ENCODE measurements at places on chromosomes 11 and 22. TPM values are rescaled to one million over a fixed set of nuclear protein-coding genes. Genes with fewer than 3 reads are reported as not detected.
A peak's percentile ranks its signal among the peaks of the same experiment; 100 is the strongest.

DNA sequence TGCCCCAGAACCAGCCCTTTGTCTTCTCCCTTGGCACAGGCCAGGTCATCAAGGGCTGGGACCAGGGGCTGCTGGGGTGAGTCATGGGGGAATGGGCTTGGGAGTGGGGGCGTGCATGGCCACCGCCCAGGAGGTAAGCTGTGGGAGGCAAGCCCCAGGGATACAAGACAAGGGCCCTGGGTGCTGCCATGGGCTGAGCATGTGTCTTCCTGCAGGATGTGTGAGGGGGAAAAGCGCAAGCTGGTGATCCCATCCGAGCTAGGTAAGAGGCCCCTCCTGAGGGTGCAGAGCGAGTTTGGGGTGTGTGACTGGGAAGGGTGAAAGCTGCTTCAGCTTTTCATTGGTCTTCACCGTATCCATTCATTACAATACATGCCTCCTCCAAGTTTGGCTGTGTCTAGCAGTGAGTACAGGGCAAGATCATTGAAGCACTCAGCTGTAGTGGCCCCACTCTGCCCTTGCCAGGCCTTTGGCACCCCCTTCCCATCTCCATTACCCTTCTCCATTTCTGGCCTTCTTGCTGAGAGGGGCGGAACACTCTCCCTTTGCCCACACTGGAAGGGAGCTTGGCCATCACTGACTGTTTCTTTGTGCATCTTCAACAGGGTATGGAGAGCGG, 2.5 kb downstream of the FKBP2 start:
- peak overlapping the region; percentile 47 for H3K4me3 ChIP-seq
- no peaks in the 10 kb centered on the region for H3K27me3 ChIP-seq

DNA sequence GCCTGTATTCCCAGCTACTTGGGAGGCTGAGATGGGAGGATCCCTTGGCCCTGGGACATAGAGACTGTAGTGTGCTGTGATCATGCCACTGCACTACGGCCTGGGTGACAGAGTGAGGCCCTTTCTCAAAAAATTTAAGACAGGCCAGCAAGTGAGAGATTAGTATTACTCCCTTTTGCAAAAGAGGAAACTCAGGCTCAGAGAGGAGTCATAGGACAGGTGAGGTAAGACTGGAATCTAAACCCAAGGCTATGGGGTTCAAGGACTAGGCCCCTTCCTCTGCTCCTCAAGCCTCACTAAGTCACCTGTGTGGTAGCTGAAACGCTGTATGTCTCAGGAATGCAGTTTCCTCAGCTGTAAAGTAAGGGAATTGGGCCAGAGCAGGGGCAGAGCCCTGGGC, 1.6 kb upstream of the P2RY2 start:
- DNase-seq: no peak
- H3K27me3 ChIP-seq: peaks cover 26% of the 10 kb centered on the region
- no peak overlapping the region for H3K27ac ChIP-seq
- H3K4me1 ChIP-seq: peaks cover 8% of the 10 kb centered on the region
- H3K36me3 ChIP-seq: no peaks in the 10 kb centered on the region
- no peak overlapping the region for H3K4me3 ChIP-seq

GRCh38 chr11:2699185-2699530, 636 bp downstream of the KCNQ1OT1 start:
- H3K36me3 ChIP-seq: no peaks in the 10 kb centered on the region
- H3K4me3 ChIP-seq: peak overlapping the region; percentile 79
- no peaks in the 10 kb centered on the region for H3K27me3 ChIP-seq
- H3K27ac ChIP-seq: no peak overlapping the region

DNA sequence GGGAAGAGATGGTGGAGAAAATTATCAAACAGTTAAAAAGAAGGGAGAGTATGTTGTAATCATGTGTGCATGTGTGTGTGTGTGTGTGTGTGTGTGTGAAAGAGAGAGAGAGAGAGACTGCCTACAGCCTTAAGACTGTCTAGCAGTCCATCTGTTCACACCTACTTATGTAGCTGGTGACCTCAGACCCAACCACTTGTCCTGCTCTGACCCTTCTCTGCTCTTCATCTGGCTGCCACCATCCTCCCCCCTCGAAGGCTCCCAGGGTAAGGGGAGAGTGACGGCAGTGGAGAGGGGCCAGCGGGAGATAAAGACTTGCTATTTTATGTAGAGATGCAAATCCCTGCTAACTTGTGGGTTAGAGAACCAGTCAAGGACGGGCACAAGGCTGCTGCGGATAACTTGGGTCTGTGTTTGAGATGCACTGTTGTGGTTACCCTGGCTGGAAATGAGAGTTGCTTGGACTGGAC, 24.9 kb upstream of the GRAMD1B start:
- H3K27ac ChIP-seq: no peak overlapping the region
- H3K27me3 ChIP-seq: no peaks in the 10 kb centered on the region
- H3K36me3 ChIP-seq: no peaks in the 10 kb centered on the region
- H3K4me1 ChIP-seq: peaks cover 41% of the 10 kb centered on the region

DNA sequence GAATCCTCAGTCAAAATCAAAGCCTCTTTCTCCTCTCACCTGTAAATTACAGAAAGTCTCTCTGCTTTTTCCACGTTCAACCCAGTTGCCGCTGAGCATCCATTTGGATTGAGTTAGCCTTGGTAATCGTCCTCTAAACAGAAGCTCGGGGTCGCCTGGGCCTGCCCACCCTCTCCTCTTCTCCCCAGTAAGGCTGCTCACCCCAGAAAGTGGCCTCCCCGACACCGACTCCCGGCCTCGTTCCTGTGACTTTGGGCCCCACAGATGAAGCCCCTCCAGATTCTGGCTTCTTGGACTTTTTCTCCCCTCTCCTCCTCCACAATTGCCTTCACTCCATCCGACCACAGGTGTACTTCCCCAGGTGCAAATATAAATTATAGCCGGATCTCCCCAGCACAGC, 1500.0 kb downstream of the BRD1 start:
- H3K4me1 ChIP-seq: no peaks in the 10 kb centered on the region
- H3K27me3 ChIP-seq: no peaks in the 10 kb centered on the region
- H3K27ac ChIP-seq: no peak overlapping the region

DNA sequence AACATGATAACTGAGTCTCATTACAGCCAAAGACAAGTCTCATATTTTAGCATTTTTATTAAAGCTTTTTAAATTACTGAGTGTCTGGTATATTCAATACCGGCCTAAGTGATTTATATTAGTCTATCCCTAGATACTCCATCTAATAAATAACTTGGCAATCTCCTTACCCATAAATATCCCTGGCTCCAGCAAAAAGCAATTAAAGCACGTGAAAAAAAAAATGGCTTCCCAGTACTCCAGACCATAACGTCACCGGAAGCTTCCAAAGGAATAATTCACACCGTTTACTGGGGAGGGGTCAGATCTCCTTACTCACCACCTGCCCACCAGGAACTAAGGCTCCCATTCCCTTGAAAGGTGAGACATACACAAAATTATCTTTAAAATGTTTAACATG, 988.3 kb downstream of the OPCML start:
- DNase-seq: no peak
- H3K36me3 ChIP-seq: no peaks in the 10 kb centered on the region
- H3K4me1 ChIP-seq: no peaks in the 10 kb centered on the region
- no peaks in the 10 kb centered on the region for H3K27me3 ChIP-seq
- no peak overlapping the region for H3K27ac ChIP-seq

- H3K4me1 ChIP-seq: no peaks in the 10 kb centered on the region
- no peak for DNase-seq
- H3K27ac ChIP-seq: no peak overlapping the region
- peaks cover 5% of the 10 kb centered on the region for H3K36me3 ChIP-seq
Observed at GRCh38 chr22:40805239-40805638, 13.9 kb downstream of the SLC25A17 start.

DNA sequence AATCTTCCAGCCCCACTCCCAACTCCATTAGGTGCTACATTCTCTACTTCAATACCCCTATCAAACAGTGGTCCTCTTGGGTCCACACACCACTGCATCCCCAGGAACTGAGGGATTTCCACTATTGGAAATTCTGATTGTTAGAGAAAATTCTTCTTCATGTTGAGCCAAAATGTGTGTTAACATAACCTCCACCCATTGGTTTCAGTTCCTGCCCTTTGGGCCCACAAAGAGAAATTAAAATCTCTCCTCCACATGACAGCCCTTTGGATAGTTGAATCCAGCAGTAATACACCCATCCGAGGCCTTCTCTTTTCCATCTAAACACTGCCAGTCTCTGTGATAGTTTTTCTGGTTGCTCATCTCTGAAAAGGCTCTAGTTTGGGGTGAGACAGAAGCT, 2.1 kb downstream of the VSIG2 start:
- no peak for DNase-seq
- H3K27ac ChIP-seq: no peak overlapping the region
- H3K4me3 ChIP-seq: no peak overlapping the region
- H3K36me3 ChIP-seq: no peaks in the 10 kb centered on the region
- H3K27me3 ChIP-seq: peaks cover 4% of the 10 kb centered on the region

DNA sequence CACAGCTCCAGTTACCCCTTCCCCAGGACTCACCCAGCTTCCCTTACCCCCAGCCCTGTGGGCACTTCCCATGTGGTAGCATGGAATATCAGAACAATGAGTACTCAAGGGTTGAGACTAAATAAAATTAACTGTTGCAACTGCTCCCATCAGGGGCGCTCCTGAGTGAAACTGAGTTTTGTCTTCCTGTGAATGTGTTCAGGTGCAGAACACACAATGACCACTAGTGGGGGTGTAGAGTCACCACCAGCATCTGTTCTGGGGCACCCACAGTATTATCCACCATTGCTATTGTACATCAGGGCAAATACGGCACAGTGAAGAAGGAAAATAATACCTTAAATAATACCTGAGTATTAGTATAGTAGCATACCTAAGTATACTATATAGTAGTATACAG, 689.7 kb downstream of the TBC1D22A start:
- H3K36me3 ChIP-seq: no peaks in the 10 kb centered on the region
- no peak overlapping the region for H3K27ac ChIP-seq
- no peak overlapping the region for H3K4me3 ChIP-seq
- H3K4me1 ChIP-seq: no peaks in the 10 kb centered on the region

DNA sequence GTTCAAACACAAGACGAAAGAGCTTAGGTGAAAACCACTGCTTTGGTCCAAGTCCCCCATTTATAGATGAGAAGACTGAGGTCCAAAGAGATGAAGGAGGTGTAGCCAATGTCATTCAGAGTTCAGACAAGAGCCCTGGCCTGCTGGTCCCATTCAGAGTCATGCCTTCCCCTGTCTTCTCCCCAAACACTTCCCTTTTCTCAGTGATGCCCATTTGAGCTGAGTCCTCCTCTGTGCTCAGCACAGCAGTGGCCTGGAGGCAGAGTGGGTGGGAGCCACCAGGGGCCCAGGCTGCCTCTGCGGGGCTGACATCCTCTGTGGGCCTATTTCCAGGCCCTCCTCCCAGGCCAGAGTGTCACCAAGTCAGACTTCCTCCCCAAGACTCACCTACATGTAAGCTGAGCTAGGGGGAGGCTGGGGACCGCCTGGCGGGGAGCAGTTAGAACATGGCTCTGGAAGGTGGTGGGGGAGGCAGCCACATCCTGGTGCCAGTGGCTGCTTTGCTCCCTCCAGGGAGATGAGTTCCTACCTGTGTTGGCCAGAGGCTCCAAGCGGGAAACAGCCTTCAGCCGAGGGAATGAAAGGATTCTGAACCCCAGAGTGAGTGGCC, 22.4 kb upstream of the LRRC10B start:
- no peaks in the 10 kb centered on the region for H3K36me3 ChIP-seq
- no peak overlapping the region for H3K4me3 ChIP-seq
- DNase-seq: no peak
- no peaks in the 10 kb centered on the region for H3K4me1 ChIP-seq

GRCh38 chr11:45768486-45768885, 36.5 kb upstream of the SLC35C1 start:
- peaks cover 29% of the 10 kb centered on the region for H3K27me3 ChIP-seq
- no peak overlapping the region for H3K27ac ChIP-seq
- H3K36me3 ChIP-seq: no peaks in the 10 kb centered on the region
- peaks cover 24% of the 10 kb centered on the region for H3K4me1 ChIP-seq
- H3K4me3 ChIP-seq: no peak overlapping the region
- no peak for DNase-seq

DNA sequence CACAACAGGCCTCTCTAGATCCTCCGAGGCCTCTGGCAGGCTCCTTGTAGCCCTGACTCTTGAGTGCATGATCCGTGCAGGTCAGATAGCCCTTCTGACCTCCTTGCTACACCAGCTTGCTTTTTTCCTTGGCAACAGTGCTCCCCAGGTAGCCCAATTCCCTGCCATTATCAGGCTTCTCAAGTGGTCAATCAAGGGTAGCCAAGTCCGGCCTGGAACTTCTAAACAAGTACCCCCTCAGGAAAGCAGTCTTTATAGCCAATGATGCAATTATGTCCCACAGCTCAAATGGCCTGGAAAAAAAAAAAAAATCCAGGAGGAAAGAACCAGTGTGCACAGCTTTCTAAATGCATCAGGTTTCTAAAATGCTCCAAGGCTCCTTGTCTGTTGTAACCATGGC, 59.8 kb downstream of the TENM4 start:
- no peak overlapping the region for H3K27ac ChIP-seq
- H3K4me3 ChIP-seq: no peak overlapping the region
- DNase-seq: no peak
- H3K4me1 ChIP-seq: no peaks in the 10 kb centered on the region

- DNase-seq: peak; percentile 58
- no peak within 1 kb of the TSS for H3K27ac ChIP-seq
- peaks cover 74% of the 10 kb centered on the region for H3K27me3 ChIP-seq
- peaks cover 20% of the 10 kb centered on the region for H3K4me1 ChIP-seq
Observed at GRCh38 chr11:125164422-125165110, at the start of gene PKNOX2. Gene PKNOX2 (plus strand): TSS chr11:125164751. CDS start chr11:125351306, 186,555 bp downstream.

- H3K27ac ChIP-seq: no peak overlapping the region
- H3K4me1 ChIP-seq: peaks cover 54% of the 10 kb centered on the region
- H3K4me3 ChIP-seq: no peak overlapping the region
- no peaks in the 10 kb centered on the region for H3K27me3 ChIP-seq
- DNase-seq: no peak
Observed at GRCh38 chr22:37188901-37189466, 937 bp upstream of the C1QTNF6 start.

The PARVG gene
- total RNA-seq: 123 TPM

The SLC22A25 gene
- not detected for total RNA-seq

The E2F8 gene
- 40.8 TPM for total RNA-seq

The PKDREJ gene
- not detected for total RNA-seq
